ENCODE measurements at places on chromosomes 4 and X.

- DNase-seq = no peak
Measured at GRCh38 chr4:139629436-139630125, 36.0 kb upstream of the MGST2 start.

DNA sequence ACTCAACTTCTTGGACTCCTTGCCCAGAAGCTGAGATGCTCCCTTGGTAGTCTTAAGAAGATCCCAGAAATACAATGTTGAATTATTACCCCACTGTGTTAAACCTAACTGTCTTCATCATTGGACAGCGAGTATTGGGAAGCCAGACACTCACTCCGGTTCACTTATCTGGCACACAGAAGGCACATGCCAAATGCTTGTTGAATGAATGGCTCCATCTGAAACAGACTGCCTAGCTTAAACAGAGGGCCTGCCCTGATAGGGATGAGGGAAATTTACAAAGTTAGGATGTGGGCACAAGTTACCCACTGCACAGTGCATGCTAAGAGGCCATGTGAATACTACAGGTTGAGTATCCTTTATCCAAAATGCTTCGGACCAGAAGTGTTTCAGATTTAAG is 79.3 kb downstream of the RASL11B start:
- DNase-seq = no peak

DNA sequence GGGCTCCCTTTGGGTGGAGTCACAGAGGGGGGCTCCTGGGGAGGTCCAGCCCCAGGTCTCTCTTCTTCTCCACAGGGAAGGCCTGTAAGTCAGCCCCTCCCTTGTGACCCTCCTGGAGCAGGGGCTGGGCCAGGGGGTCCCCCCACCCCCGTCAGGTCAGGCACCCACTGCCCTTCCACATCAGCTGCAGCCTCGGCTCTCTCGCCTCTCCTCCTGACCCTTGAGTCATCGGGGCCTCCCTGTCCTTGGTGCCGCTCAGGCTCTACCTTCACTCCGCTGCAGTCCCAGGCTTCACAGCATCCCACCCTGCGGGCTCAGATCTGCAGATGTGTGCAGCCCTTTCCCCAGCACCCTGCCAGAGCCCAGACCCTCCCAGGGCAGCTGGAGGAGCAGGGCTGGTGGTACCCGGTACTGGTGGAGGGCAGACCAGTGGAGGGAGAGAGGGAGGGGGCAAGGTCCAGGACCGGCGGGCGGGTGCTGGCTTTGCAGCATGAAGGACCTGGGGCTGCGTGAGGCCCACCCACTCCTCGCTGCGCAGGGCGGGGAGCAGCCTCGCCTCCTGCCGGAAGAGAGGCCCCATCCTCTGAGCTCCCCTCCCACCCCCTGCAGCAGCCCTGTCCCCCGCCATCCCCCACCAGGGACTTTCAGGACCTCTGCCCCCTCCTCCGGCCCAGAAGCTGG is 117.1 kb downstream of the FAM53A start:
- no peak for DNase-seq

- DNase-seq = no peak
Measured at GRCh38 chr4:104592183-104592582, 97.5 kb upstream of the CXXC4 start.

- DNase-seq = no peak
Measured at GRCh38 chr4:107709916-107710315, 10.1 kb downstream of the PAPSS1 start.

- no peak for DNase-seq
Measured at GRCh38 chrX:73877687-73878086, 314.7 kb downstream of the CHIC1 start.

GRCh38 chr4:153207027-153207426 is 2.8 kb downstream of the TRIM2 start:
- DNase-seq = peak; percentile 26

- no peak for DNase-seq
Measured at GRCh38 chrX:14832151-14832550, 40.7 kb downstream of the FANCB start.

DNA sequence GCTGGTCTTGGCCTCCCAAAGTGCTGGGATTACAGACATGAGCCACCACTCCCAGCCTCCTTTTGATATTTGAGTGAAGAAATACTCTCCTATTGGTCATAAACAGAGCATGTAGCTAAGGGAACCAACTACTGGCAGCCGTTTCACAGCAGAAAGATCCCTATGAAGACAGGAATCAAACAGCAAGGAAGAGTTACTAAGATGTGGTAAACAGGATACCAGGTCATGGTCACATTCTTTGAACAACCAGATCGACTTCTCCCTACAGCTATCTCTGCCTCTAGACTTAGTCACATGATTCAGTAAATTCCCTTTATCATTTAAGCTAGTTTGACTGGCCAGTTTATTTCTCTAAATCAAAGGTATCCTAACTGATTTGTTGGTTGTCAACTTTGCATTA is 9.0 kb upstream of the HNRNPD start:
- no peak for DNase-seq

DNA sequence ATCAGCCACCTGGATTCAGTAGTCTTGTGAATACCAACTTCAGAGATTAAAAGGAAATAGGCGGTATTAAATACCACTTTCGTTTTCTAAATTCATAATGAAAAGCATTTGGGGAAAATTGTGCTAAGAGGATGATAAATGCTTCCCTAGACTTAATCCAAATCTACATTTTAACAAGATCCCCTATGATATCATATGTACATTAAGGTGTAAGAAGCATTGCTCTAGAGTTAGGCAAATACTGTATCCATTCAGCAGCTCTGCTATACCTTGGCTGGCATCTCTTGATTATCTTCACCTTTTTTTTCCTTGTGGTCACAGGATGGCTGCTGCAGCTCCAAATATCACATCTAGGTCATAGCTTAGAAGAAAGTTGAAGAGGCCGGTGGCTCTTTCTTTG is 40.6 kb upstream of the PHEX start:
- DNase-seq = no peak

DNA sequence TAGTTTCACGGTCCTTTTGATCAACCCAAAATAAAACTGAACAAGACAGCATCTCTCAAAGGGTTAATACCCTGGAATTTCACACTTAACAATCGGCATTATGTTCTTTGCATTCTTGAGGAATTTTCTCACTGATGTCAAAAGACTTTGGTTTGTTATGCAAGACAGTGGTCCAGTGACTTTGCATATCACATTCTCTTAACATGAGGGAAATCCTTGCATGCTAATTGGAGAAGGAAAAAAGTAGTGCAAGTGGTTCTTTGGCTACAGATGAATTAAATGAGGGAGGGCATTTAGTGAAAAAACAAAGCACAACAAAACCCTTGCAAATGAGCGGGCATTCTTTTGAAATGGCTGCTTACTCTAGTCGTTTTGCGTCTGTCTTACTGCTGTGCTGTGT is 105.1 kb upstream of the LIMCH1 start:
- DNase-seq = no peak

DNA sequence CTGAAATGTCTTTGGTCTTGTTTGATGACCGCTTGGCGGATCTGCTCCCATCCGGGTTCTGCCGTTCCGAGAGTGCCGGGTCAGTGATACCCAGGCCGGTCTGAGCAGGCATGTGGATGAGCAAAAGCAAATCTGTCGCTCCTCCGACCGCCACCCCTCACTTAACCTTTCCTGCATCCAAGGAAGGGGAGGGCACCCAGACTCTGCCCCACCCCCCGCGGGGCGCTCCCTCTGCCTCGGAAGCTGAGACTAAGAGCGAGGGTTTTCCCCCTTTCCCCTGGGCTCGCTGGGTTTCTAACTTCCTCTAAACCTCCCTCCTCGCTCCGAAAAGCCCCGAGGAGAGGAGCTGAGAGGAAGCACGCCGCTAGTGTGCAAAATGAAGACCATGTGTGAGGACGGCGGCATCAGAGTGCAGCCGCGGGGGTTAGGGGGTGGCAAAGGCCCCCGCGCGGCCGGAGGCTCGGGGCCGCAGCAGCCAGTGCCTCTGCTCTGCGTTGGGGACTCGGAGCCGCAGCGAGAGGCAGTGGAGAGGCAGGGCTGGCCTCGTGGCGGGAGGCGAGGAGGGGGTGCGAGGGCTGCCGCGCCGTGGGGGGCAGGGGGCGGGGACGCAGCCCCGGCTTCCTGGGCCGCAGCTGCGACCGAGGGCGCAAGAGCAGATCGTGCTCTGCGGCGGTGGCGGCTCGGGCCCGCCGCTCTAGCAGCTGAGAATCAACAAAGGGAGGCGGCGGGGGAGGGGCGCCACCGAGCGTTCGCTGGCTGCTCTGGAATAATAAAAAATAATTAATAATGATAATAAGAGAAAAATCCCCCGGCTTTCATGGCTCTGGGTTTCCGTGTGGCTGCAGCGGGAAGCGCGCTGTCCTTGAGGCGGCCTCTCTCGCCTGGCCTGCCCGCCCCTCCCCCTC is 55.8 kb upstream of the BCOR start:
- DNase-seq = peak; percentile 84

- DNase-seq = peak; percentile 21
Measured at GRCh38 chr4:169492436-169493163, 119.8 kb downstream of the NEK1 start.

Data from stimulated activated naive CD8-positive, alpha-beta T cell treated with anti-CD3 and anti-CD28 coated beads, Interleukin-15, Interleukin-2, amounts not matched to agents 100 U/mL and 50 U/mL, for 24 hours (primary cell).